ENCODE measurements at places on chromosomes 5 and 9.

DNA sequence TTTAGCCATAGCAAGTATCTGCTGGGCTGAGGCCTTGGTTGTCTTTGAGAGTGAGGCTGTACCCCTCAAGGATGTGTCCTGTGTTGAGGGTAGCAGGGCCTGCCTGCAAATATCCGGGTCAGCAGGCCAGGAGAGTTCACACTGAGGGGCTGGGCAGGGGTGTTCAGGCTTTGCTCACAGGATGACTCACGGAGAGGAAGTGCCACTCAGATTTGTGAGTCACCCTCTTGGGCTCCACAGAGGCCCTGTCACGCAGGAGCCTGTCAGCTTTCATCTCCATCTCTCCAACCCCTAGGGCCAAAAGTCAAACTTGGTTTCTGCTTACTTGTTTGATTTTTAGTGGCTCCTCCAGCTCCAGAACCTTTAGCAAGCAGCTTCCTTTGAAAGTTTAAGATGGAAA is 211.5 kb downstream of the SEC61B start:
- no peak for DNase-seq

DNA sequence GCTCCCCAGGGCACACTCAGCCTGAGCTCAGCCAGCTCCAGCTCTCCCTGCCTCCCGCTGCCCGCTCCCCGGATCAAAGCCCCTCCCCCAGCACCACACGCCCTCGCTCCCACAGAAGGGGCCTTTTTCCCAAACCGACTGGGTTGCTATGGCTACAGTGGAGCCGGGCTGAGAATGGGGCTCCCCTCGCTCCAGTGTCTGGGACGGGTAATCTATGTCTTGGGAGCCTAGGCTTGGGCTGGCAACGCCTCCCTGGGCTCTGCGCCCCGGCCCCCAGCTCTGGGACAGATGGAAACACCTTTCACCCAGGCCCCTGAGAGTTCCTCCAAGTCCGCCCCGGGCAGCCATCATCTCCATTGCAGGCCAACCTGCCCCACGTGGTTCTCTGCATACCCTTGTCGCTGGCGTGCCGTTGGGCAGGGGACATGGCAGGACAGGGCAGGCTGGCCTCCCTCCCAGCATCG is 29.6 kb downstream of the NOTCH1 start:
- no peak for DNase-seq

GRCh38 chr9:92385953-92386352 is 18.4 kb downstream of the OGN start:
- no peak for DNase-seq

DNA sequence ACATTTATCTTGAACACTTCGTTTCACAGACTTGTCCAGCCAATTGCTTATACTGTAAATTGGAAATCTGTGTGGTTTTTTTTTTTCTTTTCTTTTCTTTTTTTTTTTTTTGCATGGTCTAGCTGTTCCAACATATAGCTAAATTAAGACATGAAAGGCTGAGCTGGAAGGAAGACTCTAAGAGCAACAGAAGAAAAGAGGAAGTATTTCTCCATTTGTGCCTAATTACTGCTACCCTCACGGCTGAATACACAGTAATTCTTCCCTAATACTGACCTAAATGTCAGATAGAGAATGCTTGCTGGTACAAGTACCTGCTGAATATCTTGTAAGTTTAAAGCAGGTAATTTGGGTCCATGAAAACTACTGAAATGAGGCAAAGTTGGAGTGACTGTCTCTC is 11.0 kb upstream of the HAPLN1 start:
- DNase-seq: no peak

DNA sequence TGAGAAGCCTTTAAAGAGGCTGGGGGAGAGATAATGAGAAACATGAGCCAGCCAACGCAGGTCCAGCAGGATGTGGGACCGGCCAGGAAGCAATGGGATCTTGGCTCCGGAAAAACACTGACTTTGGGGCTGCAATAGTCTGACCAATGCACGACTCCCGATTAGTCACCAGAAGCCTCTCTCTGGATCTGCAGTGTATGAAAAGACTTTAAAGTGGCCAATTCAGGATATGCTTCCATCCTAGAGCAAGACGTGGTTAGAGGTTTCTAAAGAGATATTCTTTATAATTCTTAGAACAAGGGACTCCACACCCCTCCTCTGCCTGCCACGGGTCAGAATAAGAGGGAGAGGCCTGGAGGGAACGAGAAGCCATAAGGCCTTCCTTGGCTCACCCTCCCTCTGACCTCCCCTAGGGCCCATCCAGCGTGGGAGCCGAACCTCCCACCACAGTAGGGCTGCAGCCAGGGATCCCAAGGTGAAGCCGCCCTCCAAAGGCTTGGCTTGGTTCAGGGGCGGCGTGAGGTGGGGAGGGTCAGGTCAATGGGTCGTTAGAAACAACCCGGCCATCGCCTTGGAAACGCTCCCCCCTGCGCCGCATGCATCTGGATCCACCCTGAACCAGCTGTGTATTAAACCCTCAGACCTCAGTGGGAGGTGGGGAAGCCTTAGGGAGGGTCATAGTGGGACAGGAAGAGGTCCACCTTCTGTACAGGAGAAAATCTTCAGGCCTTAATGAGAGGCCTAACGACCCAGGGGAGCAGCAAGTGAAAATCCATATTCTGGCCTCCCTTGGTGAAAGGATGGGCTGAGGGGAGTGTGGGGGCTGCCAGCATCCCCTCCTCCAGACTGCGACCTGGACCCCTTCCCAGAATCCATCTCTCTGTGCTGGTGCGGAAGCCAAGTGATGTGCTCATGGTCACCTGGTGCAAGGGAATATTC is 11.1 kb downstream of the FGF1 start:
- no peak for DNase-seq

GRCh38 chr5:102289251-102289899 is 6.7 kb downstream of the SLCO4C1 start:
- no peak for DNase-seq

Measured in esophagus squamous epithelium (tissue), 5 donors.